WTC11 (cell line): ENCODE measurements at places on chromosomes 7 and 10. TPM values are rescaled to one million over a fixed set of nuclear protein-coding genes. Genes with fewer than 3 reads are reported as not detected.

Gene MACC1
- total RNA-seq: 14.6 to 23.0 TPM (median 22.4 TPM) in 3 replicates

Gene EXOSC1
- 48.4 to 53.7 TPM (median 50.0 TPM) in 3 replicates for total RNA-seq

Gene CYP2E1
- 1.0 to 2.6 TPM (median 1.3 TPM) in 3 replicates for total RNA-seq

Gene TMEM273
- total RNA-seq: 0.09 to 0.39 TPM (median 0.27 TPM) in 3 replicates

Gene MSS51
- total RNA-seq: 2.9 to 3.1 TPM (median 3.0 TPM) in 3 replicates

Gene PRPS1L1
- total RNA-seq: not detected in 3 replicates

Gene GPNMB
- total RNA-seq: 0.57 to 1.7 TPM (median 1.1 TPM) in 3 replicates

Gene UCMA
- 1.0 to 1.9 TPM (median 1.5 TPM) in 3 replicates for total RNA-seq

Gene EBF3
- 1.1 to 1.2 TPM (median 1.1 TPM) in 3 replicates for total RNA-seq

Gene CCT6A
- total RNA-seq: 208 to 246 TPM (median 209 TPM) in 3 replicates

Gene KCNIP2
- 4.5 to 5.4 TPM (median 5.2 TPM) in 3 replicates for total RNA-seq

Gene PILRA
- total RNA-seq: 1.8 to 3.2 TPM (median 3.0 TPM) in 3 replicates
